Left renal cortex interstitium (tissue), 4 donors: ENCODE measurements at places on chromosomes 3 and 15.

DNA sequence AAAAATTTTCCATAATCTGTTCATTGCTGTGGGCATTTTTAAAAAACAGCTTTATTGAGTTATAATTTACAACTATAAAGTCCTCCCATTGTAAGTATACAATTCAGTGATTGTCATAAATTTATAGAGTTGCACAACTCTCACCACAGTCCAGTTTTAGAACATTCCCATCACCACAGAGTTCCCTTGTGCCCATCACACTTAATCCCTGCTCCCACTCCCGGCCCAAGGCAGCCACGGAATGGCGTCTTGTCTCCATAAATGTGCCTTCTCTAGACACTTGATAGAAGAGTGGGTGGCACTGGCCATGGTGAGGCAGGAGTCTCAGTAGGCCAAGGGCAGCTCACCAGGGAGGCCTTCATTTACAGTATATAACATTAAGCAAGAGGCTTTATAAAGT, 6.3 kb downstream of the TSEN2 start:
- DNase-seq, result no peak

GRCh38 chr15:66720206-66721010, 18.4 kb downstream of the SMAD6 start:
- DNase-seq, result no peak

DNA sequence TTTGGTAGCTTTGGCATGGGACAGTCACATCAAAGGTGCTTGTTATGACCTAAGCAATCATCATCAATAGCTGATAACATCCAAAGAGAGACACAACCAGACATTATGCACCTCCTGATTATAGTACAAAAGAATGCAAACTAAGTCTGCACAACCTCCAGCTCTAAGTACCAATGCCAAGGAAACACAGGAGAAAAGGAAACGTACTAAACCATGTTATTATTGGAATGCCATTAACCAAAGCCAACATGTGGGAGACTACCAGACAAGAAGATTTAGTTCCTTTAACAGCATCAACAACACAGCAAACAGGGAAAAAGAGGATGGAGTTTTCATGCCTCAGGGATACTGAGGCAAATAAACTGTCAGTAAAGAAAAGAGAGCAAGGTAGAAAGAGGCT, 61.4 kb downstream of the CD47 start:
- DNase-seq, result no peak

DNA sequence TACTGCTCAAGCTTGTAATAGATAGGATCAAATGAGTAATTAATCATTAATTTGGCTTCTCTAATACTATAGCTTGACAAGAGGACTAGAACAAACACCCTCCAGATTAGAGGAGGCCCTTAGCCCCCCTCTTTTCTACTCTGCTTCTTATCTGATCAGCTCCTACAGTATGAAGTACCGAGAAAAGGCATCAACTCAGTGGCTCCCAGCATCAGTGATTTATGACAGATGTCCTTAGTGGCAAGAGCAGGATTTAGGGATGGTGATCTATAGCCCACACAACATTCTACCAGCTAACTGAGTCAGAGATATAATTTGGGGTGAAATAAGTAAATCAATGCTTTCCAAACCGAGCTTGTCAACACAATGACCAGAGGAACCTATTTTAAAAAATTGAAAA, 541.1 kb downstream of the NLGN1 start:
- no peak for DNase-seq

GRCh38 chr3:128863560-128863959, 15.9 kb upstream of the ACAD9 start:
- DNase-seq, result no peak

GRCh38 chr3:20930034-20930433, 744.0 kb upstream of the SGO1 start:
- no peak for DNase-seq

- no peak for DNase-seq
Observed at GRCh38 chr3:32376115-32376514, 15.5 kb upstream of the CMTM7 start.

GRCh38 chr3:166510382-166510781, 673.2 kb upstream of the BCHE start:
- no peak for DNase-seq

- DNase-seq, result no peak
Observed at GRCh38 chr15:101537483-101538080, 48.1 kb upstream of the PCSK6 start.

- DNase-seq, result no peak
Observed at GRCh38 chr15:75073197-75073596, 49.8 kb downstream of the PPCDC start.

GRCh38 chr3:62923066-62923465, 47.9 kb upstream of the CADPS start:
- no peak for DNase-seq

GRCh38 chr3:77825001-77825827, 785.3 kb downstream of the ROBO2 start:
- DNase-seq, result no peak

DNA sequence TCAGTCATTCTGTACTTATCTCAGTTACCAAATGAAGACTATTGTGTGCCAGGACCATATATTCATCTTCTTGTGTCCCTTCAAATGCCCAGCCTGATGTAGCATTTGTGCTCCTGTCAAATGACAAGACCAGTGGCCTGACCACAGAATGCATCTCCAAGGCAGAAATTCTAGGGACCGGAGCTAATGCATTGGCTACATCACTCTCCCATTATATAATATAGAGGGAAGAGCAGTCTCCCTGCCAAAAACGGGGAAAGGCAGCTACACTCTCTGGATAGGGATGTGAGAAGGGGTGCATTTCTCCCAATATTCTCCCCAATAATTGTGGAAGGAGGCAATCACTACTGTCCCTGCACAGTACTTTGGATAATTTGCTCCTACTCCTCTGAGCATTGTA, 312.0 kb downstream of the EPHB1 start:
- DNase-seq, result no peak

- no peak for DNase-seq
Observed at GRCh38 chr3:153287017-153287416, 125.0 kb downstream of the RAP2B start.

- DNase-seq, result no peak
Observed at GRCh38 chr15:91348752-91349500, 248.9 kb downstream of the SV2B start.

DNA sequence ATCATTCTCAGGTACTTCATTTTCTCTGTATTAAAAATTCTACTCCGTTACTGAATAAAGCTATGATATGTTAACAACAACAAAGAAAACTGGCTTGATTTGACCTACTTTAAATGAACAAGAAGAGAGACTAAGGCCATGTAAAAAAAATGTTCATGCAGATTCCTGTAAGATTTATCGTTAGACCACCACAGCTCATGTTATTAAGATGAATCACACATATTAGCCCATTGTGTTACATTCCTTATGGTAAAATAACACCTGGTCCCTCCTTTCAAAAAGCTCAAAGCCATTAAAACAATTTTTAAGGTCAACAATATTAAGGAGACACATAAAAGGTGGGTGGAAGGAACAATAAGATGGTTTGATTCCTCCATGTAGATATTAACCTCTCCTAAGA, 6.3 kb downstream of the THOC7 start:
- no peak for DNase-seq

DNA sequence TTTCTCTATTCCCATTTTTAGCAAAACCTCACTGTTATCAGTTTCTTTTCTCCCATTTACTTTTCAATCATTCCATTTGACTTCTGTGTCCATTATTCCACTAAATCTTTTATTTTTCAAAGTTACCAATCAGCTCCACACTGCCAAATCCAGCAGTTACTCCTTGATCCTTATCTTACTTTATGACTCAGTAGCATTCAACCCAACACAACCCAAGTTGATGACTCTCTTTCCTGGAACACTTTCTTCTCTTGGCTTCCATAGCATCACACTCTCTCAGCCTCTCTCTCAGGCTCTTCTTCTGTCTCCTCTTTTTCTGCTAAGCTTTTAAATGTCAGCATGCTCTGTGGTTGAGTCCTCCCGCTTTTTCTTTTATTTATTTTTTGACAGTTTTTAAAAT, 36.3 kb downstream of the RASGRP1 start:
- DNase-seq, result no peak

- DNase-seq, result no peak
Observed at GRCh38 chr3:149820183-149820582, 7.2 kb downstream of the RNF13 start.

DNA sequence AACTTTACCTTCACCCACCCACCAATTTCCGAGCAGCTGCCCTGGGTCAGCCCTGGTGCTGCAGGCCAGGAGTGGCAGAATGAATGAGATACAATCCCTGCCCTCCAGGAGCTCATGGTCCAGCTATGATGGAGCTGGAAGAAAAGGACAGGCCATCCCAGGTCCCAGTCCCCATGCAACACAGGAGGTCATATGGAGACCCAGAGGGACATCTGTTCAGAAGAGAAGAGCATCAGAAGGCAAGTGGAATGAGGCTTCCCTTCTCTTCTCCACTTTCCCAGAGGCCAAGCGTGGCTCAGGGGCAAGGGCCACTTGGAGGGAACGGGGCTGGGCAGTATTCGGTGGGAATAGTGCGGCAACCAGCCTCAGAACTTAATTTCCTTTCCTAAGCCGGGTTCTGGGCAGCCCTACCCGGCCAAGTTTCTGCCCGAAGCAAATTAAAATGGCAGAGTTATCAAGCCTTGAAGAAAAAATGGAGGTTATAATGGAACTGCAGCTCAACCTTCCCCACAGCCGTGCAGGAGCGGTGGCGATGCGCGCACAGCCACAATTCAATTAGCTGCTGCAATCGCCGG, 35.9 kb downstream of the TLE3 start:
- no peak for DNase-seq

DNA sequence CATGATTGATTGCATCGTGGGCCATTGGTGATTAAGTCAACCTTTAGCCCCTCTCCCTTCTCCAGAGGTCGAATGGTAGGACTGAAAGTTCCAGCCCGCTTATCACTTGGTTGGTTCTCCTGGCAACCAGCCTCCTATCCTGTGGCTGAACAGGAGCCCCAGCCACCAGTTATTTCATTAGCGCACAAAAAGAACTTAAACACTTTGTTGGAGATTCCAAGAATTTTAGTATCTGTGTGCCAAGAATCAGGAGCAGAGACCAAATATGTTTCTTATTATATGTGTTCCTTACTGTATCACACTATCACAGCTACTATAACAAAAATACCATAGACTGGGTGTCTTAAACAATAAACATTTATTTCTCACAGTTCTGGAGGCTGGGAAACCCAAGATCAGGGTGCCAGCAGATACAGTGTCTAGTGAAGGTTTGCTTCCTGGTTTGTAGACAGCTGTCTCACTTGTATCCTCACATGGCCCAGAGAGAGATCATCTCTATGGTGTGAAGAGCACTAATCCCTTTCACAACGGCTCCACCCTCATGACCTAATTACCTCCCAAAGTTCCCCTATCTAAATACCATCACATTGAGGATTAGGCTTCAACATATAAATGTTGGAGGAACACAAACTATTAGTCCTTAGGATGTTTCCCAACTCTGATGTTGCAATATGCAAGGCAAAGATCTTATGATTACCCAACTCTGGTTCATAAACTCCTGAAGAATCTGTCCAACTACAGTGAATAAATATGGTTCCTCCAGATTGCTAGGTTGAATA, 30.5 kb upstream of the APH1B start:
- no peak for DNase-seq

DNA sequence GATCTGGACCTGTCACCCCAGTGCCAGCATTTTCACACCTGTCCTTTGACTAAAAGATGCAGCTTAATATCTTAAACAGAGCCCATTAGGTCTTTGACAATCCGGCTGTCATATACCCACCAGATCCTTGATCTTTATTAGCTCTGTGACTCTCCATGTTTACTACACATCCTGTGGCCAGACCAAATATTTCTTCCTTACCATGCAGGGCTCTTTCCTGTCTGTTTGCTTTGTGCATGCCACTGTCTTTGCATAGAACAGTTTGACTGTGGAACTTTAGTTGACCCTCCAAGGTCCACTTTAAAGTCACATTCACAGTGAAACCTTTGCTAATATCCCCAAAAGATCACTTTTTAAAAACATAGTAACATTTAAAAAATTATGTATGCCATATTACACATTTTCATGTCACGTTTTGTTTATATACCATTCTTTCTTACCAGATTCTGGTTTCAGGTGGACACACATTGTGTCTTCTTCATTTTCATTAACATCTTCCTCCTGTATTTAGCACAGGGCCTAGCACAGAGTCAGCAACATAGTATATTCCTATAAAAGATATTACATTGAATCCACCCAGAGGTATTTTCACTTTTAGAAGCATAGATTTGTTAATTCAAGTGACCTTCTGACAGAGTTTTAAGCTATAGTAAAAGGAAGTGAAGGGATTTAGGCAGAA, 95.8 kb downstream of the RAP2B start:
- no peak for DNase-seq

DNA sequence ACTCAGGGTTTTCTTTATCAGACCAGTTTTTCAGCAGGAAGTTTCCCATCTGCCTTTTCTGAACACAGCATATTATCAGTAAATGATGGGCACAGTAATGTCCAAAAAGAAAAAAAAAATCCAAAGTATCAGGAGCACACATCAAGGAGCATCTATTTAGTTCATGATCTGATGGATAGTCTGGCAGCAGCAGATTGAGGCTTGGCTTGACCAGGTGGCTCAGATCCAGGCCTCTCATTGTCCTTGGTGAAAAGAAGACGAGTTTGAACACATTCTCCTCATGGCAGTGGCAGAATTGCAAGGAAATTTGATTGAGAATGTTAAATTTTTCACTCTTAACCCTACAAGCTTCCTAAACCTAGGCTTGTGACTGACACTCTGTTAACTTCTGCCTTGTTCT, 192.9 kb downstream of the OXSM start:
- DNase-seq, result no peak

GRCh38 chr15:73598530-73599160, 34.5 kb downstream of the NPTN start:
- DNase-seq, result no peak
